ENCODE measurements at places on chromosomes 12 and 14.

DNA sequence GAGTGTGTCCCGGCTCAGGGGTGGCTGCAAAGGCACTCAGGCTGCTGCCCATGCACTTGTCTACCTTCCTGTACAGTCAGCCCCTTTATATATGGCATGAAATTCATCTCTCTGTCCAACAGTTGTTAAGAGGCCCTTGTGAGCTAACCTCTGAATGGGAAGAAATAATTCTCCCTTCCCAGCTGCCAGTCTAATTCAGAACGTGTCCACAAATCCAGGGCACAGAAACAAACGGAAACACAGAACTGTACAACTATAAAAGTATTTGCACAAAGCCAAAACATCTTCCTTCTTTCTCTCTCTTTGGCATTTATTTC lies 849 bp downstream of the KRT5 start:
- no peak for DNase-seq

GRCh38 chr12:18576648-18577047 lies 161.2 kb downstream of the PLCZ1 start:
- no peak for DNase-seq

DNA sequence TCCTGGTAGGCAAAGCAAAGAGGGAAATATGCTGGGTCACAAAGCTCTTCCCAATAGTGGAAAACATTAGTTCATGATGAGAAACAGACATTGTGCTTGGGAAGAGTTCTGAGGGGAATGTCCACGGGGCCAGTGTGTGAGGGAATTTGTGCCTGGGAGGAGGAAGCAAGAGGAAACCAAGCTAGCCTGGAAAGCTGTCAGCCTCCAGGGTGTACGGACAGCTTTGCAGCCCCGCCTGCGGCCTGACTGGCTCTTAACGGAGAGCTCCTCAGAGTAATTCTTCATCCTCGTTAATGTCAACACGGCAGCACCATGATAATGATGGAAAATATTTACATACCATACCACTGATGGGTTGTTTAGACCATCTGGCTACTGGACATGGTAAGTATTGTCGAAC lies 32.4 kb downstream of the PITPNM2 start:
- DNase-seq, result no peak

GRCh38 chr12:28026701-28027100 lies 54.2 kb upstream of the PTHLH start:
- no peak for DNase-seq

DNA sequence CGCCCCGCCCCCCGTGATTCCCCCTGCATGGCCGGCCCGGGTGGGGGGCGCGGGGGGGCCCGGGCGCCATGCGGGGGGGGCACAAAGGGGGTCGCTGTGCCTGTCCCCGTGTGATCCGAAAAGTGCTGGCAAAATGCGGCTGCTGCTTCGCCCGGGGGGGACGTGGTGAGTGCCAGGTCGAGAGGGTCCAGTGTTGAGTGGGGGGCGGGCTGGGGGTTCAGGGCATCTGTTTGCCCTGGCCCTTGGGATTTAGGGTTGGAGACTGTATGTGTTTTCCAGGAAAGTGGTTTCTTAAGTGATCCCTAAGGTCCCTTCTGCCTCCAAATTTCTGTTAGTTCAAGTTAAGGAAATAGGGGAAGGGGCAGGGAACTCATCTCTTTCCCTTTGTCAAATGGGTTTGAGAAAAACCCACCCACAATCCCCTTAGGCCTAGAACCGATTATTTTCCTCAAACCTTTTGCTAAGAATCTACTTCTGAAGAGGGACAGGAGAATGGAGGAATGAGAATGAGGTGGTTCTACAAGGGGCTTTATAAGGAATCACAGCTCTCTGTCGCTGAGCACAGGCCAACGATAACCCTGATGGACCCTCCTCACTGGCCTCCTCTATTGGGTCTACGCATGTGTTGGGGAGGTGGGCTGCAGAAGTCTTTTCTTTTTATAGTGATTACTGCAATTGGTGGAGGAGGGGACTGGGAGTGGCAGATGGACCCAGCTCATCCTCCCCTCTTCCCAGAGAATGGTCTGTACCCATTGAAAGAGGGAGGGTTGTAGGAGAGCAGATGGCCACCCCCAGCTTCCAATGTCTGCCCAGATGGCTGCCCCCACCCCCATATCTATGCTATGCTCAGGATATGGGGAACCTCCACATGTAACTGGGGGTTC lies 834 bp downstream of the ARHGEF25 start:
- no peak for DNase-seq

DNA sequence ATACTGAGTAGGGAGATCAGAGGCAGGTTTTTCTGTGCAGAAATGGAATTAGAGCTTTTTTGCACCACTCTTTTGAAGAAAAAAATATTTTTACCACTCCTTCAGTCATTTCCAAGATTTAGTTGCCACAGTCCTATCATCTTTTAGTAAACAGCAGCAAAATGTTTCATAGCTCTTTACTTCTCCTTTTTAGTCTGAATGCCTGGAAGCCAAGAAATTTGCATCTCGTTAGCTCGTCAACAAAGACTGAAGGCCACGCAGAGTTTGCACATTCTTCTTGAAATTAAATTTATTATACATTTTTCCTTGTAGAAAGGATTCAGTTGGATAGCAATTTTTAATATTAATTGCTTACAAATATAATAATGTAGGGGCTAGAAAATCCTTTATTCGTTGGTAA lies 544.5 kb upstream of the ATP2B1 start:
- no peak for DNase-seq

GRCh38 chr12:92493816-92494215 lies 209.0 kb upstream of the PLEKHG7 start:
- no peak for DNase-seq

All from stimulated activated CD4-positive, alpha-beta T cell treated with anti-CD3 and anti-CD28 coated beads, Interleukin-1b, Interleukin-23, amount 100 ng/mL, for 1 hour (primary cell).